Activated CD4-positive, alpha-beta memory T cell treated with anti-CD3 and anti-CD28 coated beads for 36 hours (primary cell): ENCODE measurements at places on chromosomes 1 and 21. TPM values are rescaled to one million over a fixed set of nuclear protein-coding genes. Genes with fewer than 3 reads are reported as not detected.
A peak's percentile ranks its signal among the peaks of the same experiment; 100 is the strongest.

DNA sequence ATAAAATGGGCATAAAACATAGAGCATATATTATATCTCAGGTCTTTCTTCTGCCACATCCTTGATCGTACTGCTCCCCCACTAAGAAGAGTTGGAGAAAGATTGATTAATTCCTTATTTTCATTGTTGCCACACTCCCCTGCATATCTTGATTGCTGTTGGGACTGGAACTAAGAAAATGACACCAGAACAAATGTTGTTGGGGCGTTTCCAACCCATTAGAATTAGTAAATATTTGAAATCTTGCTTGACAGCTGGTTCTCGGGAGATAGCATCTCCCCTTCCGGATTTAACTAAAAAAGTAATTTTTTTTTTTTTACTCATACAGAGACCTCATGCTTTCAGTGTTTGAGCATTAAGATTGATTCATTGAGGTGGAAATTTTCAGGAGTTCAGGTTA is 493.0 kb upstream of the PLXNA2 start:
- H3K36me3 ChIP-seq: no peaks in the 10 kb centered on the region
- no peak overlapping the region for H3K27ac ChIP-seq
- DNase-seq: no peak
- no peak overlapping the region for H3K4me3 ChIP-seq
- H3K27me3 ChIP-seq: peaks cover 3% of the 10 kb centered on the region

- H3K27ac ChIP-seq: no peak overlapping the region
- peaks cover 6% of the 10 kb centered on the region for H3K4me1 ChIP-seq
- peak overlapping the region; percentile 46 for H3K4me3 ChIP-seq
- H3K27me3 ChIP-seq: peaks cover 40% of the 10 kb centered on the region
Measured at GRCh38 chr1:39900662-39901463, 854 bp downstream of the MYCL start.

DNA sequence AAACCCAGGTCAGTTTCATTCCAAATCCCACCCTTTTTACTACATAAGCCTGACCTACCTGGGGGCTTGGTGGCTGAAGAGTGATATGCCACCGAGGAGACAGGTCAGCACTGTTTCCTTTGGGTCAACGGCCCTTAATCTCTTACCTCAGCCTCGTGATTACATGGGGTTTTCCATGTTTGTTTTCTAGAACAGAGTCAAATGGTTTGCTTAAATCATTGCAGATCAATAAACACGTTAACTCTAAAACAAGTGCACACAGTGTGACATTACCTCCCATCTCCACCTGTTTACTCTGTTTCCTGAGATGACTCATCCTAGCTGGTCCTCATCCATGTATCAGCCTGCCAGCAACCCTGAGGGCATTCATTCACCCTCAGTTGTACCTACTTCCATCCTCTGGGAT is 40.8 kb upstream of the TP53BP2 start:
- DNase-seq: no peak
- H3K4me1 ChIP-seq: no peaks in the 10 kb centered on the region
- H3K36me3 ChIP-seq: no peaks in the 10 kb centered on the region
- H3K27me3 ChIP-seq: no peaks in the 10 kb centered on the region
- H3K27ac ChIP-seq: no peak overlapping the region

GRCh38 chr21:44702111-44702972 is 5.4 kb downstream of the KRTAP10-12 start:
- H3K4me3 ChIP-seq: no peak overlapping the region
- no peaks in the 10 kb centered on the region for H3K4me1 ChIP-seq
- no peak overlapping the region for H3K27ac ChIP-seq
- peaks cover 8% of the 10 kb centered on the region for H3K36me3 ChIP-seq

ERICH3 gene
- total RNA-seq: not detected

ATP1A4 gene
- total RNA-seq: not detected

CIART gene
- total RNA-seq: 1.5 TPM

DISP3 gene
- total RNA-seq: 0.21 TPM
